ENCODE measurements at places on chromosomes 4 and X.

GRCh38 chr4:177448850-177449249 is 6.6 kb upstream of the AGA start:
- no peak for DNase-seq

- DNase-seq = no peak
Observed at GRCh38 chr4:109079731-109080130, 222.7 kb downstream of the COL25A1 start.

GRCh38 chrX:81261576-81261975 is 59.7 kb downstream of the SH3BGRL start:
- no peak for DNase-seq

DNA sequence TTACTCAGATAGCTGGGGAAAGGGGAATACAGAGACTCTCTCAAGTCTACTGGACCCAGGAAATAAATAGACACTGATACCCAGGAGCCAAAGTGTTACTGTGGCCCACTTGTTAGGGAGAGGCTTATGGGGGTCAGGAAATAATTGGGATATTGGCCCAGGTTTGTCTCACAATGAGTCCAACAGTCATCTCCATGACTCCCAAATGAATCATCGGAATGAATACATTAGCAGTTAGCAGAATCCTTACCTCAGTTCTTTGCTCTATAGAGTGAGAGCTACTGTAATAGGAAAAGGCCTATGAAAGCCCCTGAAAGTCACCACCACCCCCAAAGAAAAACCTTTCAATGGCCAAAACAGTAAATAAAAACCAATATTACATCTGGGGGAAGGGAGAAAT is 42.4 kb upstream of the ARHGEF6 start:
- no peak for DNase-seq

GRCh38 chr4:94364527-94364926 is 21.9 kb upstream of the HPGDS start:
- DNase-seq = no peak

GRCh38 chr4:161767116-161767515 is 396.7 kb downstream of the FSTL5 start:
- DNase-seq = no peak

GRCh38 chr4:4334798-4335520 is 44.9 kb downstream of the ZBTB49 start:
- DNase-seq = no peak

- no peak for DNase-seq
Observed at GRCh38 chr4:81754169-81754568, 282.5 kb upstream of the RASGEF1B start.

GRCh38 chrX:11244636-11245035 is 48.6 kb upstream of the AMELX start:
- DNase-seq = no peak

DNA sequence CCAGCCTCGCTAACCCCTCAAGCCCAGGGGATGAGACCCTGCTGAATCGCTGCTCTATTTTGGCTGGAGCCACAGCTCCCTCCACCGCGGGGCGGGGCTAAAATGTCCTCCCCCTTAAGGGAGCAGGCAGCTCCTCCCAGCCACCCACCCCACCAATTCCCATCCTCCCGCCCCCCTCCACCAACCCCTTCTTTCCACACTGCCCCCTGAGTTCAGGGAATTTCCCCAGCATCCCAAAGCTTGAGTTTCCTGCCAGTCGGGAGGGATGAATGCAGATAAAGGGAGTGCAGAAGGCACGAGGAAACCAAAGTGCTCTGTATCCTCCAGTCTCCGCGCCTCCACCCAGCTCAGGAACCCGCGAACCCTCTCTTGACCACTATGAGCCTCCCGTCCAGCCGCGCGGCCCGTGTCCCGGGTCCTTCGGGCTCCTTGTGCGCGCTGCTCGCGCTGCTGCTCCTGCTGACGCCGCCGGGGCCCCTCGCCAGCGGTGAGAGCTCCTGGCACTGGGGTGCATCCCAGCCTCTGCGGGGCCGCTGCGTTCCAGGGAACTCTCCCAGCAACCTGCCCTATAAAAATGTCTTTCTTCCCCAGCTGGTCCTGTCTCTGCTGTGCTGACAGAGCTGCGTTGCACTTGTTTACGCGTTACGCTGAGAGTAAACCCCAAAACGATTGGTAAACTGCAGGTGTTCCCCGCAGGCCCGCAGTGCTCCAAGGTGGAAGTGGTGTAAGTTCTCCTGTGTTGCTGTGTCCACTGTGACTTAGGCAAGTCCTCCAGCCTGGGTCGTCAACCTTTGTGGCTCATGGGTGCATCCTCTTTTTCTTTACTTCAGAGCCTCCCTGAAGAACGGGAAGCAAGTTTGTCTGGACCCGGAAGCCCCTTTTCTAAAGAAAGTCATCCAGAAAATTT is at the start of gene CXCL6:
Gene CXCL6, plus strand, starts transcription at position 306 of the 907 bp plus-strand sequence. Its CDS starts 73 bp downstream, at position 379.
- no peak for DNase-seq

- DNase-seq = no peak
Observed at GRCh38 chr4:139202991-139203390, 26.0 kb upstream of the ELF2 start.

GRCh38 chr4:154015578-154015977 is 226.7 kb upstream of the SFRP2 start:
- DNase-seq = no peak

DNA sequence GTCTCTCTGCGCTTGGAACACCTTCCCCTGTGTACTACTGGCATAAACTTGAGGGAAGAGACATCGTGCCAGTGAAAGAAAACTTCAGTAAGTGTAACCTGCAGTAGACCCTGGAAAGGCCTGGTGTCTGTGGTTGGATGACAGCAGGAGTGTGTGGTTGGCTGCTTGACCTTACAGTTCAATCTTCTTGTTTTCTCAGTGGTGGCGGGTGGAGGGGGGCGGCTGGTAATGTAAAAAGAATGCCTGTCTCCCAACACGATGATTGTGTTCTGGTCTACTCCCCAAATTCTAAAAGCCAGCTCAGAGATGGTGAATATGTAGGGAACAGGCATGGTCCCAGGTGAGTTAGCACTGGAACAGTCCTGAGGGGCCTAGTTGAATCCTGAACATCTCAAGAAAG is 18.6 kb downstream of the PSMD10 start:
- no peak for DNase-seq

- DNase-seq = no peak
Observed at GRCh38 chrX:40434947-40435346, 145.8 kb upstream of the ATP6AP2 start.

DNA sequence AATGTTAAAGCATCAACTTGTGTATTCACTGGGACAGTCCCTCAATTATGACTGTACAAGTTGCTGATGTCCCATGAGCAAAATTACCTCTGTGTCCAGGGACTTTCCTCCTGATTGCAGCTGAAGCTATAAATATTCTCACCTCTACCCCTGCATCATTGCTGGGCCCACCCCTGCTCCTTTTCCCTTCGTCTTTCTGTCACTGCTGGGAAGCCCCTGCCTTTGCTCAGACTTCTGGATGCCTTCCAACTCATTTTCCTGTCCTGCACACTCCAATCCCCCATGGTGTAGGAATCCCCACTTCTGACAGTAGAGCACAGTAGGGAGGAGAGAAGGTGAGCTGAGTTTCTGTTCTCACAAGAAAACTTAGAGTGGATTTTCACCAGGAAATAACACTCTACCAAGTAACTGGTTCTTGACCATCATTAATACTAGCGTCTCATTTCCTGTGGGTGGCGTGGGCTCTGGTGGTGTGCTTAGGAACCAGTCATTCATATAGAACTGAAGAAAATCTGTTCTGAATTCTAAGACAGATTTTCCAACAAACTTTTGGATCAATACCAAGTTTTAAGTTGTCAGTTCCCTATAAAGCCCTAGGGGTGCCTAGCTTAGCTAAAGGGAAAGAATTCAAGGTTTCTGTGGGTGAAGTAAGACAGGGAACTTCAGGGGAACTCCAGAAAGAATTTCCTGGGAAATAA is 136.2 kb upstream of the MED14 start:
- DNase-seq = no peak

- DNase-seq = no peak
Observed at GRCh38 chrX:37302569-37302968, 46.6 kb upstream of the PRRG1 start.

DNA sequence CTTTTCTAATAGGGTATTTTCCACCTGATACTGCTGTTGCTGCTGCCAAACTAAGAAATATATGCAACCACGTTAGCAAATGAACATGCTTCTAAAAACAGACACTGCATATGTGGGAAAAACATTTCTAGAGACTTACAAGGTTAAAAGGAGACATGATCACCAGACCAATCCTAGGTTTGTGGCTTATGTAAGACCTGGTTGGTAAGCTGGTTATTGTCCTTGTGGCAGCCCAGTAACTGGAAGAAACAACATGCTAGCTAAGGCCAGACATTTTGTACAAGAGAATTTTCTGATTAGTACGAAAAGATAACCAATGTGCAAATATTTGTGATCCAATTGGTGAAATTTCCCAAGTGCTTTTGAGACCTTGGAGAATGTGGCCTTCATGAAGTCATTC is 112.0 kb downstream of the AFF2 start:
- no peak for DNase-seq

Measured in left forelimb (tissue), 1 donor.